ENCODE measurements at places on chromosomes 13 and 19.

- no peak for DNase-seq
Observed at GRCh38 chr13:101703838-101704237, 251.4 kb downstream of the ITGBL1 start.

DNA sequence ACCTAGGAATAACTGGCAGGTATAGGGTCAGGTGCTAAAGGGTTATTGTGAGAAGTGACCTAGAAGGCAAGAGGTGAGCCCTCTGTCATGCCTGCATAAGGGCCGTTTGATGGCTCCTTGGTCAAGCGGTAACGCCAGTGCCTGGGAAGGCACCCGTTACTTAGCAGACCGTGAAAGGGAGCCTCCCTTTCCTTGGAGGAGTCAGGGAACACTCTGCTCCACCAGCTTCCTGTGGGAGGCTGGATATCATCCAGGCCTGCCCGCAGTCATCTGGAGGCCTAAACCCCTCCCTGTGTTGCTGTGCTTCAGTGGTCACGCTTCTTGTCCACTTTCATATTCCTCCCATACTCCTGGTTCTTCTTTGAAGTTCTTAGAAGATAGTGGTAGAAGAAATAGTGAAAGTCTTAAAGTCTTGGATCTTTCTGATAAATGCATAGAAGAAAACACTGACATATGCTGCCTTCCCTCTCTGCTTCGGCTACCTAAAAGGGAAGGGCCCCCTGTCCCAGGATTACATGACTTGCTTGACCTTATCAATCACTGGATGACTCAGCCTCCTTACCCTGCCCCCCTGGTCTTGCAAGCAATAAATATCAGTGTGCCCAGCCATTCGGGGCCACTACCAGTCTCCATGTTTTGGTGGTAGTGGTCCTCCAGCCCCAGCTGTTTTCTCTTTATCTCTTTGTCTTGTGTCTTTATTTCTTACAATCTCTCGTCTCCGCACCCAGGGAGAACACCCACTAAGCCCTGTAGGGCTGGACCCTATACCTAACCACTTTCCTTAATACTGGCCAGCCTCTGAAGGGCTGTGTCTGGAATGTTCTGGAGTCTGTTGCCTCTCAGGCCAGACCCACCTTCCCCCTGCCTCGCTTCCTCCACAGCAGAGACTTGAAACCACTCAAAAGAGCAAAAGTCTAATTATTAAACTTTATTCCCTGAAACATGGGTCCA, 16.1 kb upstream of the ABCC4 start:
- DNase-seq, result no peak

- no peak for DNase-seq
Observed at GRCh38 chr13:21823949-21824348, 153.1 kb downstream of the FGF9 start.

DNA sequence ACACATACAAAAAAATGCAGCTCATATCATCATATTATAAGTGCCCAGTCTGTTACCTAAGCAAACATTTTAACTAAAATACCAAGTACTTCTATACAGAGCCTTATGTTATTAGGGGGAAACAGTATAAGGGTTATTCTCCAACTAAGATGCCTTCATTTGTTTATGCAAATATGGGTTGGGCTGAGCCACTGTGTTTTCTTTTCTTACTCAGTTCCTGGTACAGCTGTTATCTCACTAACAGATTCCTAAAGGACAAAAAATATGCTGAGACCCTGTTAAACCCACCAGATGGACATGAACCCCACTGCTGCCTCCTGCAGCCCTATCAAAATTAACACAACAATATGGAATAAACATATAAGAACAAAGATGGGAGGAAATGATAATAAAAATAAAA, 34.5 kb upstream of the SMAD9 start:
- no peak for DNase-seq

GRCh38 chr13:20424949-20425348, 100.7 kb downstream of the CRYL1 start:
- no peak for DNase-seq

All from stimulated activated CD4-positive, alpha-beta T cell treated with anti-CD3 and anti-CD28 coated beads, Interleukin-15, amount 100 ng/mL, for 1 hour (primary cell).